ENCODE measurements at places on chromosomes 6 and 20.

GRCh38 chr20:2984956-2985661, 58.3 kb upstream of the GNRH2 start:
- no peak overlapping the region for H3K4me3 ChIP-seq
- no peak overlapping the region for H3K27ac ChIP-seq
- DNase-seq: no peak
- H3K4me1 ChIP-seq: no peaks in the 10 kb centered on the region
- no peaks in the 10 kb centered on the region for H3K27me3 ChIP-seq

DNA sequence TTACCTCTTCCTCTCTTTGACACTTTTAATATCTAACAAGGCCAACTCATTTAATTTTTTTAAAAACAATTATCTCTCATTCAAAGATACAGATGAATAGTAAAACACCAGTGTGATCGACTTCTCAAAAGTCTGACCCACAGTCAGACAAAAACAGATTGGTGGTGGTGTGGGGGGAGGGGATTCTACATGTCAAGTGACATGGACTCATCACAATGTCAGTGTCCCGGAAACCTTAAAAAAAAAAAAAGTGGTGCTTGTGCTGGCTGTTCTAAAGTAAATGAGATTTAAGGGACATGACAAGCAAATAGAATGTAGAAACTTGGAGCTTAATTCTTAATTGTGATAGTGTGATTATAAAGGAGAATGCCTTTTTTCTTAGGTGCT, 16.3 kb upstream of the RFPL4B start:
- H3K4me1 ChIP-seq: peaks cover 42% of the 10 kb centered on the region
- DNase-seq: no peak
- H3K27ac ChIP-seq: peak overlapping the region; percentile 77

DNA sequence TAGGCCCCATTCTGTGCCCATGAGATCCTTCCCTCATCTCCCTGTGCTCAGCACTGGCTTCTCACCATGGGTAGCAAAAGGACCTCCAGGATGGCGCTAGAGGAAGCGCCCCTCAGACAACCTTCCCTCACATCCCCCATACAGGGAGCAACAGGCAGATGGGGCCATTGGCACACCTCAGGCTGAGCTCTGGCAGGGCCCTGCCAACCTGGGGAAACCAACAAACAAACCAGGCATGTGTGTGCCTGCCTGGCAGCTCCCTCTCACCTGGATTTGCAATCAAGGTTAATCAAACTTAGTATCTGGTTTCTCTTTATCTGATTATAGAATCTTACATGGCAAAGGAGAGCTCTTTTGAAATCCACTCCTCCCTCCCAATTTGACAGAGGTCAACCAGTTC, 134.9 kb downstream of the SLC23A2 start:
- no peaks in the 10 kb centered on the region for H3K27me3 ChIP-seq
- H3K27ac ChIP-seq: no peak overlapping the region
- DNase-seq: no peak
- no peak overlapping the region for H3K4me3 ChIP-seq
- peaks cover 16% of the 10 kb centered on the region for H3K36me3 ChIP-seq
- H3K4me1 ChIP-seq: no peaks in the 10 kb centered on the region

GRCh38 chr6:116990679-116991078, 113.6 kb downstream of the RFX6 start:
- H3K4me1 ChIP-seq: no peaks in the 10 kb centered on the region
- H3K4me3 ChIP-seq: no peak overlapping the region
- no peaks in the 10 kb centered on the region for H3K36me3 ChIP-seq
- H3K27me3 ChIP-seq: peaks cover 10% of the 10 kb centered on the region
- H3K27ac ChIP-seq: no peak overlapping the region

GRCh38 chr6:156185113-156185512, 592.1 kb upstream of the ARID1B start:
- no peaks in the 10 kb centered on the region for H3K4me1 ChIP-seq
- H3K36me3 ChIP-seq: no peaks in the 10 kb centered on the region
- H3K27me3 ChIP-seq: peaks cover 23% of the 10 kb centered on the region

DNA sequence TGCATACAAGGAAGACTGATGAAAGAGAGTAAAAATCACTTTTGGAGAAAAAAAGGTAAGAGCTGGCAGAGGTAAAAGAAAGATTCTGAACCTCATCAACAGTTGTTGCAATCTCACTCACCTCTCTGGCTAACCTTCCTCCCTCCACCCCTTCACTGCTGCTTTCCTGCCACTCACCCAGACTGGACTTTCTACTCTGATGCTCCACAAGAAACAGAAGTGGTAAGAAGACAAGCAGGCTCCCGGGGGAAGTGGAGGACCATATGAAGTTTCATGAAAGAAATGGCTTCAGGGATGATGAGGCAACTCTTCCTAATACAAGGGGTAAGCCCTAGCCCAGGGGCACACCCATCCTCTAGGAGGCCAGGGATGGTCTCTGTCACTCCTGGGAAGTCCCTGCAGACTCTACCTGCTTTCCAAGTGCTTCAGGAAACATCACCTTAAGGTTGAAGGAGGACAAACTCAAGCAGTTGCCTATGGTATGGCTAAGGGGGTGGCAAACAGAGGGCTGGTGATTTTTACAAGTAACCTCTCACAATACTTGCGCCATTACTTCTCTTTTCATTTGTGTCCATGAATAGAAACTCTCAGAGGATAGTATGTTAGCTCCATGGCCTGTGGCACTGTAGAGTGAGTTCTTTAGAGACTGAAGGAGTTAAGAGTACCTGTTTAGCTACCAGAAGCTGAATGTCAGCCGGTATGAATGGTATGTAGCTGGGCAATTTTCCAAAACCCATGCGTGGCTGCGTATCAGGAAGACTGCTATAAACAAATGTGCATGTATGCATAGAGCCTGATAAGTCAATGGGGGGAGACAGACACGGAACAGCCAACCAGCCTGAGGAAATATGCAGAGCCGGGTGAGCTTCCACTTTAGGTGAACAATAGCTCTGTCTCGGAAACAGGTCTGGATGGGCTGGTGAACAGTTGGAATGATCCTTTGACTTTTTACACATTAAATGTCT, 112.0 kb downstream of the BACH2 start:
- H3K4me3 ChIP-seq: no peak overlapping the region
- H3K27ac ChIP-seq: no peak overlapping the region
- DNase-seq: no peak
- peaks cover 27% of the 10 kb centered on the region for H3K4me1 ChIP-seq
- no peaks in the 10 kb centered on the region for H3K27me3 ChIP-seq
- H3K36me3 ChIP-seq: peaks cover 4% of the 10 kb centered on the region

GRCh38 chr6:46352541-46353268, 138.5 kb downstream of the RCAN2 start:
- no peaks in the 10 kb centered on the region for H3K27me3 ChIP-seq
- no peaks in the 10 kb centered on the region for H3K36me3 ChIP-seq
- H3K4me1 ChIP-seq: peaks cover 4% of the 10 kb centered on the region
- DNase-seq: no peak
- H3K4me3 ChIP-seq: no peak overlapping the region
- no peak overlapping the region for H3K27ac ChIP-seq

GRCh38 chr6:75863784-75864183, 114.7 kb downstream of the MYO6 start:
- H3K4me3 ChIP-seq: no peak overlapping the region
- H3K27ac ChIP-seq: no peak overlapping the region
- H3K27me3 ChIP-seq: no peaks in the 10 kb centered on the region
- H3K4me1 ChIP-seq: no peaks in the 10 kb centered on the region
- H3K36me3 ChIP-seq: peaks cover 21% of the 10 kb centered on the region
- DNase-seq: no peak

- H3K27me3 ChIP-seq: no peaks in the 10 kb centered on the region
- H3K4me3 ChIP-seq: no peak overlapping the region
- no peaks in the 10 kb centered on the region for H3K4me1 ChIP-seq
- no peak for DNase-seq
- no peak overlapping the region for H3K27ac ChIP-seq
Measured at GRCh38 chr20:37492096-37492625, 28.9 kb upstream of the NNAT start.
